Activated gamma-delta T cell treated with Interleukin-2 at 50 U/mL for 16 hours (primary cell): ENCODE measurements at places on chromosomes 1 and 21.

DNA sequence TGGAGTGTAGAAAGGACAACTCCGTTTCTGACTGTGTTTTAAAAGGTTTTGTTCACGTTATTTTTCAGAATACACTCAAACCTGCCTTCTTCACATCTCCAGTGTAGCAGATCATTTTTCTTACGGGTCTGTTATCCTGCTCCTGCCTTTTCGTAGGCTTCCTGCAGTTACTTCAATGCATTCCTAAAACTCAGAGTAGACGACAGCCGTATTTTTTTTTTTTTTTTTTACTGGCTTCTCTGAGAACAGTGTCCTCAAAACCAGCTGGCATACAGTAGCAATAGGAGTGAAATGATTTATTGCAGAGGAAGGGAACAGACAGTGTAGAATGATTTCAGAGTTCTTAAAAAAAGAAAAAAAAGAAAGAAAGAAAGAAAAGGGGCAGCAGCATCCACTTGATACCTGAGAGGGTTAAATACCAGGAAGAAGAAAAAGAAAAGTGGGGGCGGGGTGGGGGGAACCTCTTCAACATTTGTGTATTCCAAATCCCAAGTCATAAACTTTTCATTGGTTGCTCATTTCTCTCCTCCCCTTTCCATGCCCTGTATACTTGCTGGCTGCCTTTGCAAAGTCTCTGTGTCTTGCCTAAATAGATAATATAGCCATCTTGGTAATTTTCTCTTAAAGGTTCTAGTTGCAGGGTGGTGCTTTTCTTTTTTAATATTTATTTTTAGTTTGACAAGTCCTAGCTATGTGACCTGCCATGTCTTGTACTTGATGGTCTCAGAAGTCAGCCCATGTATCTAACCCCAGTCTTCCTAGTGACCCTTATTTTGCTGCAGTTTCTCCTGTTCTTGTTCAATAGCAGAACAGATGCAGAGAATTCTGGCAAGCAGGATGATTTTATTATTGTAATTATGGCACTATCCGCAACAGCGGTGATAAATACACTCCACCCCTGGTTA lies 2.8 kb downstream of the TGFB2 start:
- no peak for DNase-seq

GRCh38 chr21:33578214-33578613 lies 10.3 kb downstream of the DONSON start:
- no peak for DNase-seq

- DNase-seq, result no peak
These were observed 161.7 kb downstream of the ROR1 start for GRCh38 chr1:63935553-63935952.

DNA sequence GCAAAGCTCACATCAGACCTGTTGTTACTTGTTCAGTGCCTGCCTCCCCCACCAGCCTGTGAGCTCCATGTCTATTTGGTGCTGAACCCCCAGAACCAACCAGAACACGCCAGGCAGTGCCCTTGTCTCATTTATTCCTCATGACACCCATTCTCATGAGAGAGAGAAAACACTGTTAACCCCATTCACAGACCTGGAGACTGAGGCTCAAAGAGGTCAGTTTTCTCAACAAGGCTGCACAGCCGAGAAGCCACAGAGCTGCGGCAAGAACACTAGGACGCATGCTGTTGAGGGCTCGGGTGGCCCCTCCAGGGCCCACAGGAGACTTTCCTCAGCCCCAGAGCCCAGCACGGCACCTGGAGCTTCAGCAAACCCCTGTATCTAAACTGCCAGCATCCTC lies 13.1 kb downstream of the KCNN3 start:
- DNase-seq, result no peak

DNA sequence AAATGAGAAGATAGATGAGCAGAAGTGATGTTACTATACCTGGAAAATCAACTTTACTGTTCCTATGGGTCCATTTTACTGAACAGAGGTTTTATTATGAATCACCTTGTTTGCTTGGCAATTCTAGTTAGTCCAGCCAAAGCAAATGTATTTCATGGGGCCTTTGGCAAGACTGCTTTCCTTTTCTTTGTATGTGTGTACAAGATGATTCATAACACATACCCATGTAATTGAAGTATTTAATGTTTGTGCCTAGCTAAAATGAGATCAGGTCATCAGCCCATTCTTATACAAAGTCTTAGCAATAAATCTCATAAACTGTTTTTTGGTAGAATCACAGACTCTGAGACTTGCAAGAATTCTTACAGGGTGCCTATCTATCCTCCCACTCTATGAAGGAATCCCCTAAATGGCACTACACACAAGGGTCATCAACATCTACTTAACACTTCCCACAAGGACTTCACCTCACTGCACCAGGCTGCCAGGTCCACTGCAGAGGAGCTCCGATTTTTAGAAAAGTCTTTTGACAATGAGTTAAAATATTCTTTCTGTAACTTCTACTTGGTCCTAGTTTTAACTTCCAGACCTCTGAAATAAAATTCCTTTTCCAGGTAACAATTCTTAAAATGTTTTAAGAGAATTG lies 58.5 kb downstream of the LPAR3 start:
- DNase-seq, result no peak

DNA sequence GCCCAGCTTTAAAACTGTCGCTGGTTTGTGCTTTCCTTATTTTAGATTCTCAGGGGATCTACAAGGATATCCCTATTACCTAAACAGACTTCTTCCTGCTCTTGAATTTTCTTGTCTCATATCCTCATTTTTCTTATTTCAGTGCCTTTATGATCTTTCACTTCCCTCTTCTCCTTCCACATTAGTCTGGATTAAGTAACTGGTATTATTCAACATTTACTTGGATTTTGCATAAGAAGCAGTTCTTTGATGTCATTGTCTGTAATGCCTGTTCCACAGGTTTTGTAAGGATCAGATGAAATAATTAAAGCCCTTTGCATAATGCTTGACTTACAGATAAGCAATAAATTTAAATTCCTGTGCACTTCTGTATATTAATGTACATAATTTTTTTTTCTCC lies 26.5 kb downstream of the CXADR start:
- DNase-seq, result no peak

DNA sequence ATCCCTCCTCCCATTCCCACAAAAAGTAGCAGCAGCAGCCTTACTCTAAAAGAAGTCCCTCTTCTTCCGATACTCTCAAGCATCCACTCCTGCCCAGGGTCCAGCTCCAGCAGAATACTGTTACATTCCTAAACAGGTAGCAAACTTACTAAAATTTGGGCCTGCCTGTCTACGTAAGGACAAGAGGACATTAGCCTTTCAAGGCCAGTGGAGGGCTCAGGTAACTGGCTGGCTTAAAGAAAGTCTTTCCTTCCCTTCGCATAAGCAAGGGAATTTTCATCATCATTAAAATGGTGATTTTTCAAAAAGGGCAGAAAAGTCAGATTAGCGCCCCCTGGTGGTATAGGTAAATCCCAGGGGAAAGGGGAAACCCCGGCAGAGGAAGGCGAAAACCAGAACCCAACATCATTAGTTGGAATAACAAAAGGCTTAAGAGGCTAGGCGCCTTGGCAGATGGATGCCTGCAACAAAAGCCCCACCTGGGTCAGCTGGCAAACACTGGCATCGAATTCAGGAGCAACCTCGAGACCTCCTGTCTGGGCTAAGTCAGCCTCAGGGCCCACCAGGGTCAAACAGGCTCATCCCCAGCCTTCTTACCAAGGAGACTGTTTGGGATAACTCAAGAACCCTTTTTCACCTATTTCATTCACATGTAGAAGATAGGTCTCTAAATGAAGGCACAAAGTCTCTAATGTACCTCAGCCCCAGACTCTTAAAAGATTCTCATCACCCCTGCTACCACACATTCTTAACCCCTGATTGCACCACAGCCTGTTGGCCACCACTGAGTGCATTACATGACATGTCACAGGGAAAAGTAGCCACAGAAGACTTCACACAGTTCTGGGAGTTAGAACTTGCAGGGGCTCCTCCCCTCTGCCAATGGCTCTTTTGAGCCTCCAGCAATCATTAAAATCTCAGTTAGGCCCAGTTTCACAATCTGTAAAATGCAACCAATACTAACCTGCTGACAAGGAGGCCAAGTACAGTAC lies 36.7 kb downstream of the ERI3 start:
- peak; percentile 36 for DNase-seq

GRCh38 chr1:61238359-61238665 lies 156.0 kb downstream of the NFIA start:
- DNase-seq, result no peak

DNA sequence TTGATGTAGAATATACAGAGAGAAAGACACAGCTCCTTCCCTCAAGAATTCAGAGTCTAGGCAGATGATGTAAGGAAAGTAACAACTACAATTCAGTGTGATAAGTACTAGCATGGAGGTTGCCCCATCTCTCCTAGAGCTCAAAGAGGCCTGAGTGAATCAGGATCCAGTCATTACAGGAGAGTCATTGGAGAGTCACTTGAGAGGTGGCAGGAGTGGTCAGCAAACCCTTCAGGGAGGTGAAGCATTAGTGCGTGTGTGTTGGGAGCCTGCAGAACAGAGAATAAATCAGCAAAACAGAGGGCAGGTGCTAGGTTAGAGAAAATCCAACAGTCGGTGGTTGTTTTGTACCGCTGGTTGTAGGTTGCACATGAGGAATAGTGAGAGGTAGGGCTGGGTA lies 46.1 kb downstream of the GRIK1 start:
- DNase-seq, result no peak

DNA sequence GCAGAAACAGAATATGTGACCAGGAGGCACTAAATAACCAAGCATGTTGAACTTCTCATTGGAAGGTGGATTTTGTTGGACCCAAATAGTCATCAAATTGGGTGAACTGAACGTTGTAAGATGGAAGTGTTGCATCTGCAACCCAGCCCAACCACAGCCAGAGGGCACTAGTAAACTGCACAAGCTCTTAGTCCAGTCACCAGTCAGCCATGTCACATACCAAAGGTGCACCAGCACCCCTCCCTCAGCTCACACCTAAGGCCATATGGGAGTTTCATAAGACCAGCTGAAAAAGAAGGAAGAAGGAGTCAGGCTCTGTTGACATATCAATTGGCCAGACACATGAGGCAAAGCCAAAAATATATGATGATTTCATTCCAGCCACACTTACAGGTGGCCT lies 481.7 kb upstream of the NR5A2 start:
- no peak for DNase-seq
